ENCODE measurements at places on chromosomes 7 and 10. TPM values are rescaled to one million over a fixed set of nuclear protein-coding genes. Genes with fewer than 3 reads are reported as not detected.

GRCh38 chr10:114963908-114964307 is 25.9 kb downstream of the TRUB1 start:
- no peak for DNase-seq

GRCh38 chr7:27826357-27826756 is 86.4 kb downstream of the TAX1BP1 start:
- no peak for DNase-seq

DNA sequence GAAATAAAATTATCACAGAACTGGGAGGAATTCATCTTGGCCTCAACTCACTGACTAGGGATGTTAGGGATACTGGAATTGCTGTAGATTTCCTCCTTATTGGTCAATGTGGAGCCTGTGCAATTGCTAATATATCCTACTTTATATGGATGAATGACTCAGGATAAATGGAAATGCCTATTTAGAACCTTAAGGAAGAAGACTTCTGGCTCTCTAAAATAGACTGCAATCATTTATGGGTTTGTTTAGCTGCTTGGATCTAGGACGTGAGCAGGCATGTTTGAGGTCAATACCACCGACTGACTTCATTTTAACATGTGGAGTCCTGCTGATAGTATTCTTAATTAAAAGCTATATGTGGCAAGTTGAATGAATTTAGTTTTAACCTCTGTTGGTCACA is 1040.1 kb upstream of the LRRN3 start:
- DNase-seq = no peak

DNA sequence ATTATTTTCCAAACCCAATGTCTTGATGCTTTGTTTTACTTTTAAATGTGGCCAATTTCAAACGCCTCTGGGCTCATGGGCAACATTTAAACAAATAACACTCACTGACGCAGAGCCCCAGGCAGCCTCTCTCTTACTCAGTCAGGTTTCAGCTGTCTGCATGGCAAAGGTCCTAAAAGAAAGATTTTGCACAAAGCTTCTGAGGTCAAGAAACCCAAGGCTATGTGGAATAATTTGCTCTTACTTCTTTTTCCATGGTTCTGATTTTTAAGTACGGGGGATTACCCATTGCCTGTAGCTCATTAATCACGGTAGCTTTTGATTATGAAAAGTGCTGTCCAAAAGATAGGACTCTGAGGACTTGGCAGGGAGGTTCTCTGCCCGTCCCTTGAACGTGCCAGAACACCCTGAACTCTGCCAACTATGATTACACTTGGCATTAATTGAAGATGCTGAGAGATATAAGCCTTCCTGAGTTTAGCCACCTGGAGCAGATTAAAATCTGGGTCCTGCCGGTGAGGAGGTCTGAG is 14.1 kb upstream of the MSRB2 start:
- no peak for DNase-seq

DNA sequence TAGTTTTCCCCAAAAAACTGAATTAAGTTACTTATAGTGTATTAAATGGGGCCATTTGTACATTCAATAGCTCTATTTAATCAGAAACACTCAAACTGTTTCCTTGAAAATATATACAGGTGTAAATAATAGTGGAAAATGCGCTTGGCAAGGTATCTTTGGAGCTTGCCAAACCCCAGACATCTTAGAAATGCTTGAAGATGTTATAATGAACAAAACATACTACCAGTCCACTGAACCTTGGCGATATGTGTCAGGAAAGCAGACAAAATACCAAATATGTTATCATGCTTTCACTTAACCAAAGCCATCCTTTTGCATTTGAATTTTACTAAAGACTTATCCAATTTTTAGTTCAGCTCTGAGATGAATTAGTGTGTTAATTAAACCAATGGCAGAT is 352.7 kb upstream of the SEMA3A start:
- DNase-seq = no peak

GRCh38 chr7:131688738-131689661 is 132.6 kb upstream of the PODXL start:
- peak; percentile 90 for DNase-seq

The ADRA2A gene
- total RNA-seq = not detected

The UPK3BL2 gene
- total RNA-seq = not detected

DNA sequence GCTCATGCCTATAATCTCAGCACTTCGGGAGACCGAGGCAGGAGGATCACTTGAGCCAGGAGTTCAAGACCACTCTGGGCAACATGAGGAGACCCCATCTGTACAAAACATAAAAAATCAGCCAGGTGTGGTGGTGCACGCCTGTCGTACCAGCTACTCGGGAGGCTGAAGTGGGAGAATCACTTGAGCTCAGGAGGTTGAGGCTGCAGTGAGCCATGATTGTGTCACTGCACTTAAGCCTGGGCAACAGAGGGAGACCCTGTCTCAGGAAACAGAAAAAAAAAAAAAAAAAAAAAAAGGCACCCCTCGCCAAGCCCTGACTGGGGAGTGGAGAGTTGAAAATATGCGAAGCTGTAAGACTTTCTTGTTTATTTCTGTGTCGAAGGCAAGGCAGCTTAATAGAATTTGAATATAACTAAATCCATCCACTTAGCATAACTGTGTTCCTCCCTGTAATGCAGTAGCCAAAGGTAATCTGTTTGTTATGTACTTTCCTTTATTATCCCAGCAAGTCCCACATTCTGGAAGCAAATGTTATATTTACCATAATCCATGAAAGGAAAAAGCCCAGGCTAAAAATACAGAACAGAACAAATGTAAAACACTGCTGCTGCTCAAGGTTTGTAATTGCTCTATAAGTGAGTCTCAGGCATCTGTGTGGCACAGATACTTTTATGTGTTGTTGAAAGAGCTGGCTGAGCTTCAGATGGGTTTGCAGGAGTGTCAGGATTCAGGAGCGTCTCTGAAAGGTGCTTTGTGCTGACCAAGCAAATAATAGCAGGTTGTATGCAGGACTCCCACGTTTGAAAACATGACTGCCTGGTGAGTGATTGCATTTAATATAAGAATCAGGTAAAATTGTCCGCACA is 127.2 kb downstream of the CELF2 start:
- no peak for DNase-seq

DNA sequence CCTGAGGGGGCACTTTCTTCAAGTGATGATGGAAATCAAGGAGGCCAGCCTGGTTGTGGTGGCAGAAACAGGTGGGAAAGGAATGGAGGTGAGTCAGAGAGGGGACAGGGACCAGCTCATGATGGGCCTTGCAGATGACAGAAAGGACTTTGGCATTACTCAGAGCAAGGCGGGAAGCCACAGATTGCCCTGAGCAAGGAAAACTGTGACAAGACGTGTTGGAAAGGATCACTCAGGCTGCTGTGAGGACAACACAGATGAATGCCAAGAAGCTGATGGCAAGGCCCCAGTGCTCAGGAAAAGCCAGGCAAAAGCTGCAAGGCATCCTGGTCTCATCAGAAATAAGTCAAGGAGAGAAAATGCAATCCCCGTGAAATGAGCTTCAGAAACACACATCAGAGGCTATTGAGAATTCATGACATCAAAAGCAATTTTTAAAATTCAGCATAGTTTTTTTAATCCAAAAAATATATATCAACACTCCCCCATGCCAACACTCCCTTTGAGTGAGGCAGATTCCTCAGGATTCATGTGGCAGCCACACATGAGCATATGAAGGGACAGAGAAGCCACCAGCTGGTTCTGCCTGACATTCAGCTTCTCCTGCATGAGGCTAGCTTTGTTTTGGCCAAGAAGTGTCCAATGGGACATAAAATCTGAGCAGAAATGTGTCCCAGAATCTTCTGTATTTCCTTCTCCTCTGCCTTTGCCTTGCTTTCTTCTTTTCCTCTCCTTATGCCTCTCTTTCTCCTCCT is 244.5 kb upstream of the MYO3A start:
- no peak for DNase-seq

The INMT gene
- total RNA-seq = 0.06 TPM

- no peak for DNase-seq
Observed at GRCh38 chr10:100736144-100736808, 9.1 kb upstream of the PAX2 start.

GRCh38 chr7:102991077-102991539 is 78.3 kb downstream of the LRRC17 start:
- DNase-seq = peak; percentile 30

DNA sequence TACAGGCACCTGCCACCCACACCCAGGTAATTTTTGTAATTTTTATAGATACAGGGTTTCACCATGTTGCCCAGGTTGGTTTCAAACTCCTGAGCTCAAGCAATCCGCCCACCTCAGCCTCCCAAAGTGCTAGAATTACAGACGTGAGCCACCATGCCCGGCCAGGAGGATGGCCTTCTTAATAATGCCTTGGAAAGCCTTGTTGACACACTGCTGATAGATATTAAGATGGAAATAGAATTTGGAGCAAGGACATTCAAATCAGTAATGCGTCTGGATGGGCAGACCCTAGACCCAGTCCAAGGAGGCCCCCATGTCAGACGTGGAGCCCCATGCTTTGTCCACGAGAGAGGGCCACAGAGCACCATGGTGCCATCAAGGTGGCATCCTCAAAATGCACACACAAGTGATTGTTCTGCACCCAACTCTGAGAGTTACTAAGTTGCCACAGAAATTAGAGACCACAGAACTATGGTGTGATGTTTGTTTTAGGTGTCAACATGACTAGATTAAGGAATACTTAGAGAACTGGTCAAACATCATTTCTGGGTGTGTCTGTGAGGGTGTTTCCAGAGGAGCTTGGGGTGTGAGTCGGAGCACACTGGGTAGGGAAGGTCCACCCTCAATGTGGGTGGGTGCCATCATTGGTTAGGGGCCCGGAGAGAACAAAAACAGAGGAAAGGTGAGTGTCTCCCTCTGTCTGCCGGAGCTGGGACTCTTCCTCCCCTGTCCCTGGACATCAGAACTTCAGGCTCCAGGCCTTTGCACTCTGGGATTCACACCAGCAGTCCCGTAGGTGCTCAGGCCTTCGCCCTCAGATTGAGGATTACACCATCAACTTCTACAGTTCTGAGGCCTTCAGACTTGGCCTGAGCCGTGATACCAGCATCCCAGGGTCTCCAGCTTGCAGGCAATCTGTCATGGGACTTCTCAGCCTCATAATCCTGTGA is 34.5 kb downstream of the EBF3 start:
- DNase-seq = no peak

GRCh38 chr7:47421456-47421855 is 160.5 kb downstream of the TNS3 start:
- no peak for DNase-seq

DNA sequence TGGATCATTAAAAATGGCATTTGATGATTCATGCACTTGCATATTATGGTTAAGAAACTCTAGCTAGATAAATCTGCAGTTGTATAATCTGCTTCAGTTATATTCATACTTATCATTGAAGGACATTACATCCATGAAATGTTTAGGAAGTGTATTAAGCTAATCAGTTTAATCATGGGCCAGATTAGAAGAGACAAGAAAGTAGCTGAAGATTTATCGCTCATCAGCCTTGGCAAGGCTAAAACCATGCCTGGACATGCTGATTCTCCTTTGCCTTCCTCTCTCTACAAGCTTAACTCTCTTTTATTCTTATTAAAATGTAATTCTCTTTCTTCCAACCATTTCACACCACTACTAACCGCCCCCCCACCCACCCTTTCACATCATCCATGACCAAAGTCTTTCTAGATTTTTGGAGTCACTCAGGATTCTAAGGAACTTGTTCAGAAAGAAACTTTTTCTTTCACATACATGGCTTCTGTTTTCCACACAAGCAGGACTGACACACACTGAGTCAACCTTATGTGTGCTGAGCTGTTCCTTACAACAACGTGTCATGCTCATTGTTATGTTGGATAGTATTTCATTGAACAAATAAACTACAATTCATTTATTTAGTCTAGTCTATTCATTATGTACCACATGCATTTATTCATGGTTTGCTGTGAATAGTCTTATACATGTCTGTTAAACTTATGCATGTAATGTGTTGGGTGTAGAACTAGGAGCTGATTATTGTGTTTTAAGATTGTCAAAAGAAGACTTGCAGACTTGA is 227.3 kb upstream of the SP8 start:
- peak; percentile 71 for DNase-seq

- no peak for DNase-seq
Observed at GRCh38 chr7:21092766-21093702, 306.3 kb upstream of the SP8 start.

DNA sequence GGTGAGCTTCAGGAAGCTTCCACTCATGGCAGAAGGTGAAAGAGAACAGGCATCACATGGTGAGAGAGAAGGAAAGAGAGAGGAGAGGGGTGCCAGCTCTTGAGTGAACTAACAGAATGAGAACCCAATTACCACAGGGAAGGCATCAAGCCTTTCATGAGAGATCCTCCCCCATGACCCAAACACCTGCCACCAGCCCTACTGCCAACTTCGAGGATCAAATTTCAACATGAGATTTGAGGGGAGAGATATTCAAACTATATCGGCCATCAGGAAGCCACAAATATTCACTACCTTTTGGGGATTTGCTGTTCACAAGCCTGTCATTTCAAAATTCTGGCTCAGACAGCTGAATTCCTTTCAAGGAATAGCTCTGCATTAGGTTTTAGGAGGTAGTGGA is 39.9 kb upstream of the SMNDC1 start:
- no peak for DNase-seq

DNA sequence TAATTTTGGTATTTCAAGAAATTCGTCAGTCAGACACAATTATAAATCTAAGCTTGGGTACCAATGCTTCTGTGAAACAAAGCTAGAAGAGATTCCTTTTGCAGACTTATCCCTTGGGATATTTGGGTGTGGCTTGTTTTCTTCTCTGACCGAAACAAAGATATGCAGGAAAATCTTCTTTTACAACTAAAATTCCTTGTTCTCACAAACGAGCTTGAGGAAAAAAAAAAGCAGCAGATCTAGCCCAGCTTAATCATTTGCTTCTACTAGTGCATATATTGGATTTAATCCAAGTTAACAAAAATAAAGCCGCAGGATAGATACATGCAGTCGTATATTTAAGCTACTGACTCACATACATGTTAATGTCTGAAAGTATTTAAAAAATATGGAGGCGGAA is 104.2 kb downstream of the PRTFDC1 start:
- DNase-seq = no peak

The CPXM2 gene
- total RNA-seq = 4.9 TPM

The ZPBP gene
- not detected for total RNA-seq

The KNDC1 gene
- total RNA-seq = not detected

The AKR1D1 gene
- not detected for total RNA-seq

The RAB19 gene
- not detected for total RNA-seq

The TAF3 gene
- total RNA-seq = 2.1 TPM

- DNase-seq = no peak
Observed at GRCh38 chr10:124283949-124284250, 134.8 kb downstream of the OAT start.

The HOXA9 gene
- 1.8 TPM for total RNA-seq

- no peak for DNase-seq
Observed at GRCh38 chr10:51367694-51368093, 293.4 kb downstream of the PRKG1 start.

GRCh38 chr7:7772397-7772821 is 54.0 kb upstream of the RPA3 start:
- peak; percentile 11 for DNase-seq

The NAT16 gene
- not detected for total RNA-seq

All from Daoy (cell line).